KBM-7 (cell line): ENCODE measurements at places on chromosomes 3 and 15.

DNA sequence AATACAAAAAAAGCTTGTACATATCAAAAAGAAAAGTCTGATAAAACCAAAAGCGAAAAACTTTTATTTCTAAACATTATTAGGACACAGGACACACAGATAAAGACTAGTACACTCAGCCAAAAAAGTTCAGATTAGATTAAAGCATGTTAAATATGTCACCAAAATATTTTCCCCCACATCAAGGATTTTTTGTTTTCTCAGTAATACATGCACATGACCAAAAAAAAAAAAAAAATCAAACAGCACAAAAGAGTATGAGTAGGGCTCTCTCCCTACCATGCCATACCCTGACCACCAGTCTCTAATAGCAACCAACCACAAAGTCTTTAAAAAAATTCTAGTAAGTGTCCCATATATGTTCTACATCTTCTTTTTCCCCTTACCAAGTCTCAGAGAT is 77.4 kb downstream of the LRRFIP2 start:
- no peak for DNase-seq

GRCh38 chr15:61080221-61081026 is 148.7 kb downstream of the RORA start:
- DNase-seq = no peak

DNA sequence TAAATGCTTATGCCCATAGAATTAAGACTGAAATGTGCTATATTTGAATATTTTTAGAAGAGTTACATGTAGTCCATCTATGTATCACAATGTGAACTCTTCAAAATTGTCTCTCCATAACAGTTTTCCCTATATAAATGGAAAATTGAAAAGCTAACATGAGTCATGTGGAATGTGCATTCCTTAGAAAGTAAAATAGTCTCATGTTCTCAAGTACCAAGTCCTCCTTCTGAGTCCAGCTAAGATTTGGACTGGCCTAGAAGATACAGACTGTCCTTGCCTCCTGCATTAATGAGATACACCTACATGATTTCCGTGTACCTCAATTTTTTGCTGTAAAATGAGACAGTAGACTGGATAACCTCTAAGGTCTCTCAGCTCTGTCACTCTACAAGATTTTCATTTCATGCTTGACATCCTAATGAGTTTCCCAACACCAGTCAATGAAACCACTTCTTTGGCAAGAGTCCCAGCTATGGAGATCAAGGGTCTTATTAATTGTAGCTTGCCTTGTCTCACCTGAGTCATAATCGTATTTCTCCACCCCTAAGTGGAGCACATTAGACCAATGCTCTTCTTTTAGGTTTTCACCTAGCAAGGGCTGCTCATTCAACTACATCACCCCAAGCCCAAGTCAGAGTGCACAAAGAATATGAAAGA is 350.6 kb upstream of the IL12A start:
- DNase-seq = no peak

- peak; percentile 56 for DNase-seq
Measured at GRCh38 chr3:173584093-173584837, 186.7 kb downstream of the NLGN1 start.

DNA sequence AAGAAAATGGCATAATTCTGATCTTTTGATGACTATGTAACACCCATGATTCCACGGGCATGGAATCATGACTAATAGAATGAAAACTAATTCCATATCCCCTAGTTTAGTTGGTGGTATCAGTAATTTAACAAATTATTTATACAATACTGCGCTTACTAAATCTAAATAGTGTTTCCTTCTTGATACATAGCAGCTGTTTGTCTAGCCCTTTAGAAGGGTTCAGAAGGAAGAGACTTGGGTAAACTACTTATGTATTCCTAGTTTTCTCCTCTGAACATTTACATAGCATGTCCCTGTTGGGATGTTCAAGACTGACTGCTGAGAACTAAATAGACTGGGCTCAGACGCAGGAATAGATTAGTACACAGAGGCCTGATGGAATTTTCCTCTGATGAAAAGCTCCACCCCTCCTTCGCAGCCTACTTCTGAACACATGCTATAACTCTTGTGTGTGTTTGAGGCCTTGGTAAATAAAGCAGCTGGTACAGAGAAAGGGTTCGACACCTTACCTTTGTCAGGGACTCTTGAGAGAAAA is 330.6 kb upstream of the LMCD1 start:
- no peak for DNase-seq

- DNase-seq = no peak
Measured at GRCh38 chr15:74500401-74500800, 39.4 kb upstream of the UBL7 start.

- DNase-seq = no peak
Measured at GRCh38 chr3:178676942-178677790, 140.9 kb downstream of the KCNMB2 start.

DNA sequence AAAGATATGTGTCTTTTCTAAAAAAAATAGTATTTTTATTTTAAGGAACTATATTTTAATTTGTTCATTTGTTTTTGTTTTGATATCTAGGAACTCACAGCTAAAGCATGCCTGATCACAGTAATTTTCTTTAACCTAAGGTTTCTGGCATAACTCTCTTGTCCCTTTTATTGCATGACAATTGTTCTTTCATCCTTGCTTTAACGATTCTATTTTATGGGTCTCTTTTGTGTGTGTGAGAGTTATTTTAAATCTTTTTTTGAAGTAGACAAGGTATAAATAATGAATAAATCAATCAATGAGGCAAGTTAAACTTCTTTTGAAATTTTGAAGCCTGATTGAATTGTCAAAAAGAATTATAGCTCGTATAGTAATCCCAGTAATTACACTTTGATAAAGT is 747.8 kb upstream of the GOLIM4 start:
- no peak for DNase-seq

DNA sequence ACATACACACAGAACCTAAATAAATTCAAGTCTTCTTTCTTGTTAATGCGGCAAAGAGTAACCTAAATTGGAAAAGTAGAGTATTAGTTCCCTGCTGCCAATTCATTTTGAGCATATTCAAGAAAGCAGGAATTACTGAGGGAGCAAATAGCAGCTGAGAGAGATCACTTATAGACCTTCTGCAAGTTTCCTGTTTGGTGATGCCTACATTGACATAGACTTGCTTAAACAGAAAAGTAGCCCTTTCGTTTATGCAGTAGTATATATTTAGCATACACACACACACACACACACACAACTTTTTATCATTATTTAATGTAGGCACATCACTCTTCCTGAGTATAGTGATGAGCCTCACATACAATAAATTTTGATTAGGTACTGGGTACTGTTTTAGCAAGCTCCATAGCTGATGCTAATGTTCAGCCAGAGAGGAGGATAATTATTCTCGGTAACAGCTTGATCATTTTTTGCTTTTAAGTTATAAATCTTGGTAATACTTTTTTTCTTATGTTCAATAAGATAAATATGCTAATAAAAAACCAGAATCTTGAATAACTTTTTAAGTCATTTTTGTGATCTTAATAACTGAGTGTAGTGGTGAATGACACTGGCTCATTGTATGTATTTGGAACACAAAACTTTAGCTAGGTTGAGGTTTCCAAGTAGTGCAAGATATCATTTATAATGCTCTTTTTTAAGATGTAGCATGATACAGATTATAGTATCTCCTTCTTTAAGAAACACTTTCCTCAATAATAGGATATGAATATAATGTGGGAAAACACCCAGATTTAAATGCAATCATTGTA is 174.7 kb downstream of the MBNL1 start:
- DNase-seq = peak; percentile 27
